ENCODE measurements at places on chromosomes 12 and 14.

- no peak for DNase-seq
Measured at GRCh38 chr12:91947459-91947858, 198.2 kb downstream of the BTG1 start.

DNA sequence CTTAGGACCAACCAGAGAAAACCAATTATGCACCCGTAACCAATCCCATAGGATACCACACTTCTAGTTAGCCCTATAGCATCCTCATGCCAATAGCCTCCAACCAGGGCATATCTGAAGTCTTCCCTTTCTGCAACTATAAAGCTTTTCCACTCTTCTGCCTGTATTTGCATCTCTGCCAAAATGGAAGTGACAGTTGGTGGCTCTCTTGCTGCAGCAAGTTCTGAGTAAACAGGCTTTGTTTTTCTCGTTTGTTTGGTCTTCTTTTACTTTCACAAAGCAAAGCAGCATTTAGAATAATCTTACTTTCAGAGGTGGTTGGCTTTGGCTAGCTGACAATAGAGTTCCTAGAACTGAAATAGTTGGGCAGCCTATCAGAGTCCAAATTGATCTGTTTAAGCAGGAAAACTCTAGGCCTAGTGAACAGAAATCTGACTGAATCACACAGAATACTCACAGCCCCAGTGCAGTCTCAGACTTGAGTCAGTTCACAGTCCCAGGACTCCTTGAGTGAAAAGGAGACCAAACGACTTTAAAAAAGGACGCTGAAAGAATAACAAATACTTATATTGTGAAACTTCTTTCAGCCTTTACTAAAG is 1029.7 kb upstream of the LRFN5 start:
- no peak for DNase-seq

DNA sequence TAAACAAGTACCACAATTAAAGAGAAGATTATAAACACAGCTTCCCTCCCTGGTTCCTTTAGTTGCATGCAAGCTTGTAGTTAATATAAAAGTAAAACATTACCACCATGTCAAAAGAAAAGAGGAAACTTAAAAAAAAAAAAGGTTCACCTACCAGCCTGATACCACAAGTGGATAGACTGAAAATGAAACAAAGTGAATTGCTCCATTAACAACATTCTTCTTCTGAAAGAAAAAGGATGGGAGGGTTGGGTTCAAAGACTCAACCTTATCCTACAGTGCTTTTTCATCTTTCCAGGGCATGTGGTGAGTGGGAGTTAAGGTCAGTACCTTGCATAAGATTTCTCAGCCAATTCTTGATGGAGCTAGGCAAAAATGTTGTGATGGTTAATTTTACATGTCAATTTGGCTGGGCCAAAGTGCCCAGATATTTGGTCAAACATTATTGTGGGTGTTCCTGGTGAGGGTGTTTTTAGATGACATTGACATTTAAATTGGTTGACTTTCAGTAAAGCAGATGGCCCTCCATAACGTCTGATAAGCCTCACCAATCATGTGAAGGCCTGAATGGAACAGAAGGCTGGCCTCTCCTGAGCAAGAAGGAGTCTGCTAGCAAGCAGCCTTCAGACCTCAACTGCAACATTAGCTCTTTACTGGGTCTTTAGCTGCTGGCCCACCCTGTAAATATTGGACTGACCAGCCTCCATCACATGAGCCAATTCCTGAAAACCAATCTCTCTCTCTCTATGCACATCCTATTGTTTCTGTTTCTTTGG is 28.8 kb downstream of the VCPKMT start:
- no peak for DNase-seq

DNA sequence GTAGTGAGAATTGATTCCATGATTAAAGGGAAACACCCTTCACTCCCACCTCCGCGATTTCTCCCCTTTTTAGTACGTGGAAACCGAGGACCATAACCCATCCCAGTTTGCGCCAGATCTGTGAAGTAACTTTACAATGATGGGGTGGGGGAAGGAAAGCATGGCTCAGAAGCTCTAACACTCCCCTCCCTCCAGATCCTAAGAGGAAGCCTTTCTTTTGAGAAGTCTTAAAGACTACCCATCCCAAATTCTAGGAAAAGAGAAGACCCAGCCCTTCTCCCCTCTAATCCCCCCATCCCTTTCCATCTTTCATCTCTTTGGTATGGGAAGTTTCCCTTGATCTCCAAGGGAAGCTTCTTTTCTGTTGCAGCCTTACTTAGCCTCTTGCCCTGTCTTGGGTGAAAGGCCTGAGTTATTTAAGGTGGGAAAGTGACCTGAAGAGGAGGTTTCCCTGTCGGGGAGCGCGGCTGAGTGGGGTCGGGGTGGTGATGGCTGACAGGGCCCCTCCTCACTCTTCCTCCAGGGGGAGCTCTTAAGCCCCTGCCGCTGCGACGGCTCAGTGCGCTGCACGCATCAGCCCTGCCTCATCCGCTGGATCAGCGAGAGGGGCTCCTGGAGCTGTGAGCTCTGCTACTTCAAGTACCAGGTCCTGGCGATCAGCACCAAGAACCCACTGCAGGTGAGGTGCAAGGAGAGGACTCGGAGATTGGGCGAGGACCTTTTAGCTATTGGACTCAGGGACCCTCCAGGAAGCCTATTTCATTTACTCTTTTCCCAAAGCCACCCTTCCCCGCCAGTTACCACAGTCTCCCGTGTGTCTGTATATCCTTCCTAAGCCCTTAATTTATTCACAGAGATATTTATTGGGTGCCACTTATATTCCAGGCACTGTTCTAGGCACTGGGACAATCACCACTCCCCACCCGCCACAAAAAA is 1.8 kb downstream of the MARCHF9 start:
- DNase-seq: no peak

- no peak for DNase-seq
Measured at GRCh38 chr12:25186788-25187402, 8.1 kb downstream of the DNAI7 start.

DNA sequence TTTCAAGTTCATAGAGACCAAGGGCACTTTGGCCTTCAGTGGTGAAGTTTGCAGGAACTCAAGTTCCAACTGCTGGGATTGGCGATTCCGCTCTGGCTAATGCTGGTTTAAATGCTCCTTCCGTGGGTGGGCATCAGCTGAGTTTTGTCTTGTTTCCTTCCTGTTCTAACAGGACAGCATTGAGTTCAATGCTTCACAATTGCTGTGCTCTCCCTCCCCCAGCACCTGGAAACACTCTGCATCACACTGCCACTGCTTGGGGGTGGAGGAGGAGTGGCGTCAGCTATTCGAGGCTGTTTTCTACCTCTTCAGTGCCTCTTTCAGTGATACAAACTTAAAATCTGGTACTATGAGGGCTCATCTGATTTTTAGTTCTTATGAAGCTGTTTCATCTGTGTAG is 634.9 kb downstream of the FSCB start:
- DNase-seq: no peak

GRCh38 chr12:48943221-48943620 is 14.1 kb downstream of the ARF3 start:
- no peak for DNase-seq

GRCh38 chr14:73136085-73136386 is 271 bp upstream of the PSEN1 start:
- DNase-seq: no peak

- DNase-seq: no peak
Measured at GRCh38 chr12:65926119-65926908, 102.0 kb downstream of the HMGA2 start.

DNA sequence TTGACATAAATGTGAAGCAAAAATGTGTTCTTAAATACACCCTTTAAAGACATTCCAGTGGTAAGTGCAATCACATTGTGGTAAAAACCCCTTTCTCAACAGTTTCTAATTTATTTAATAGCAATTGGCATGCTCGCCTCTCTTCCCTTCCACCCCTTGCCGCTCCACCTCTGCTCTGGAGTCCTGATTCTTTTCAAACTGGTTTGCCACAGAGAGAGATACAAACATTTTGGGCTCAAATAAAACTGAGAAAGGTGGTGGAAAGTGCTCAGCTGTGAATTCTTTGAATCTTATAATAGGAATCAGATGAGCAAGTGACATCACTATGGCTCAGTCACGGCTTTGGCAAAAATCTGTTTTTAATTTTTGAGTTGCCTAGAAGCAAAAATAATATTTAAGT is 993.9 kb downstream of the GALC start:
- DNase-seq: no peak

GRCh38 chr14:71190770-71191374 is 283.6 kb downstream of the PCNX1 start:
- DNase-seq: no peak

All from activated CD8-positive, alpha-beta memory T cell treated with anti-CD3 and anti-CD28 coated beads for 1 hour (primary cell).